ENCODE measurements at places on chromosomes 11 and 22. TPM values are rescaled to one million over a fixed set of nuclear protein-coding genes. Genes with fewer than 3 reads are reported as not detected.

- no peaks in the 10 kb centered on the region for H3K4me1 ChIP-seq
- H3K36me3 ChIP-seq, result no peaks in the 10 kb centered on the region
- no peaks in the 10 kb centered on the region for H3K27me3 ChIP-seq
- DNase-seq, result no peak
Measured at GRCh38 chr22:29183971-29184848, 21.5 kb upstream of the EMID1 start.

GRCh38 chr22:17477391-17477833, 85.9 kb upstream of the SLC25A18 start:
- H3K27ac ChIP-seq, result peak overlapping the region; percentile 54
- H3K27me3 ChIP-seq, result no peaks in the 10 kb centered on the region
- no peaks in the 10 kb centered on the region for H3K36me3 ChIP-seq
- H3K4me3 ChIP-seq, result peak overlapping the region; percentile 23

- H3K27me3 ChIP-seq, result no peaks in the 10 kb centered on the region
- no peaks in the 10 kb centered on the region for H3K36me3 ChIP-seq
- no peaks in the 10 kb centered on the region for H3K4me1 ChIP-seq
- no peak overlapping the region for H3K27ac ChIP-seq
- no peak overlapping the region for H3K4me3 ChIP-seq
- DNase-seq, result no peak
Measured at GRCh38 chr11:78838417-78838816, 263.8 kb upstream of the NARS2 start.

DNA sequence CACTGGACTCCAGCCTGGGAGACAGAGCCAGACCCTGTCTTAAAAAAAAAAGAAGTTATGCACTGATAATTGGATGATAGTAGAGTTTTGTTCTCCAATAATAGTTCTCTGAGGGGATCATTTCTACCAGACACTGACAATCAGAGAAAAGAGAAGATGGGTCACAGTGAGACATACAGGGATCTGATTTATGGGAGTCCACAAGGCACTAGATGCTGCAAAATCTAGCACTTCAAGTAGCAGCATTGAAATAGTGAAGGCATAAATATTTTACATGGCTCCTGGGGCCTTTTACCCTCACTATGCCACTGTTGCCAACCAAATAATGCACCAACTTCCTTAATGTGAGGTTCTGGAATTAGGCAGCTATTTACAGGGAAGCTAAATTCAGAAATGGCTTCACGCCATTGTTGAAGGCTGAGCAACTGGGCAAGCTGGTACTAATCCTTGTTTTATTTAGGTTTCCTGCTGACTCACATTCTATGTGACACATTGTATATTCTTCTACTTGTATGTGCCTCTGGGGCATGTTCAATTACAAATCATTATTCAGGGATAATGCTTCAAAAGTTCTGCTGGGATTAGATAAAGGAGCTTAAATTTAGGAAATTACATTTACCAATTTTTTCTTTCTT, 38.2 kb upstream of the ABTB2 start:
- no peaks in the 10 kb centered on the region for H3K27me3 ChIP-seq
- no peak overlapping the region for H3K27ac ChIP-seq
- no peak for DNase-seq
- H3K4me1 ChIP-seq, result no peaks in the 10 kb centered on the region

- H3K4me3 ChIP-seq, result no peak overlapping the region
- no peak overlapping the region for H3K27ac ChIP-seq
- no peaks in the 10 kb centered on the region for H3K4me1 ChIP-seq
- no peak for DNase-seq
Measured at GRCh38 chr11:112620621-112621394, 340.4 kb upstream of the NCAM1 start.

DNA sequence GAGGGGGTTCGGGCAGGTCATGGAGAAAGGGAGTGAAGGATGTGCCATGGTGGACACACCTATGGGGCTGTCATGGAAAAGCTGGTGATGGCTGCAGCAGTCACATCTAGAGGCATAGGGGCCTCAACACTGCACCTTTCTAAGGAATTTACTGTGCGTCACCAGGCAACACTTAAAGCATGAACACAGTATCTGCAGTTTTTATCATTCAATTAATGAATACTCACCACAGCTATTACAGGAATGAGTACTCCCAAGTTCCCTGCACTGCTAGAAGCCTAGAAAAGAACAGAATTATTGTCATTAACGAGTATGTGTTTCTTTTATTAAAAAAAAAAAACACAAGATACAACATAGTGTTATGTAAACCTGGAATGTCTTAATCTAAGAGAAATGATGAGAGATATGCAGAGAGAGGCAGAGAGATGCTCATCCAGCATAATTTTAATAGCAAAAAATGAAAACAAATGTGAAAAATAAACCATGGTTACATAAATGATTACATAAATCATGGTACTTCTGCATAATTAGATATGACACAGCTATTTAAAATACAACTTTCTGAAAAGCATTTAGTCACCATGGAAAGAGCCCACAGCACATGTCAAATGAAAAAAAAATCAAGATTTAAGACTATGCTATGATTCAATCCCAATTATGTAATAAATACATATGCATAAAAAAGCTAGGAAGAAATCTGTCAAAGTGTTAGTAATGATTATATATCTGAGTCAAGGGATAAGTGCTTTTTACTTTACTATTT, 19.2 kb downstream of the SERPIND1 start:
- DNase-seq, result no peak
- H3K27ac ChIP-seq, result no peak overlapping the region
- H3K4me3 ChIP-seq, result no peak overlapping the region
- H3K4me1 ChIP-seq, result no peaks in the 10 kb centered on the region

DNA sequence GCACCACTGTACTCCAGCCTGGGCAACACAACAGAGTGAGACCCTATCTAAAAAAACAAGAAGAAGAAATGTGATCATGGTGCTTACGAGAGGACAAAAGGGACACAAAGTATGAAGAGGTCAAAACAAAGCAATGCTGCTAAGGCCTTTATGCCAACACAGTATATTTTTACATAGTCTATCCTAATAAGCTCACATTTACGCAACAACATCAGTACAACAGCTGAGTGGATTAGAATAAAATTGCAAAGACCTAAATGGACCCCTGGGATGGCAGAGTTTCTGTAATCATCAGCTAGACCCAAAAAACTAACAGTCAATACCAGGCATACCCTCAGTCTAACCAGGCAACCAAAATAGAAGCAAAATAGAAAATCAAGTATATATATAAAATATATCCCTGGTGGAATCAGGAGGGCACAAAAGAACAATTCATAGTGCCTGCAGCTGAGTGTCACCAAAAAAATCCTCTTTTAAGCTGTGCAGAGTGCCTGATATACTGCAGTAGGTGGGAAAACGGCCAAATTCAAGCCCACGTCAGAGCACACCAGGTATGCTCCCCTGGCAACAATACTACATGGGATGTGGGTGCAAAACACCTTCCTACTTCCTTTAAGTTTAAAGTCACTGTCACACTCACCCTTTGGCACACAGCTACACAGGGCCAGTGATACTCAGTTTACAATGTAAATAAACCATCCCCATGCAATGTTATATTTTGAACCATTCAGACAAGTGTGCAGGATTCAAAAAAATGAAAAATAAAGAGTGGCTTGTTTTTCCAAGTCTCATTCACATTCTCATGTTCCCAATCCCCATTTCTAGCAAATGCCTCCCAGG, 57.8 kb downstream of the RBFOX2 start:
- H3K4me3 ChIP-seq, result no peak overlapping the region
- H3K4me1 ChIP-seq, result no peaks in the 10 kb centered on the region
- H3K27ac ChIP-seq, result peak overlapping the region; percentile 32

DNA sequence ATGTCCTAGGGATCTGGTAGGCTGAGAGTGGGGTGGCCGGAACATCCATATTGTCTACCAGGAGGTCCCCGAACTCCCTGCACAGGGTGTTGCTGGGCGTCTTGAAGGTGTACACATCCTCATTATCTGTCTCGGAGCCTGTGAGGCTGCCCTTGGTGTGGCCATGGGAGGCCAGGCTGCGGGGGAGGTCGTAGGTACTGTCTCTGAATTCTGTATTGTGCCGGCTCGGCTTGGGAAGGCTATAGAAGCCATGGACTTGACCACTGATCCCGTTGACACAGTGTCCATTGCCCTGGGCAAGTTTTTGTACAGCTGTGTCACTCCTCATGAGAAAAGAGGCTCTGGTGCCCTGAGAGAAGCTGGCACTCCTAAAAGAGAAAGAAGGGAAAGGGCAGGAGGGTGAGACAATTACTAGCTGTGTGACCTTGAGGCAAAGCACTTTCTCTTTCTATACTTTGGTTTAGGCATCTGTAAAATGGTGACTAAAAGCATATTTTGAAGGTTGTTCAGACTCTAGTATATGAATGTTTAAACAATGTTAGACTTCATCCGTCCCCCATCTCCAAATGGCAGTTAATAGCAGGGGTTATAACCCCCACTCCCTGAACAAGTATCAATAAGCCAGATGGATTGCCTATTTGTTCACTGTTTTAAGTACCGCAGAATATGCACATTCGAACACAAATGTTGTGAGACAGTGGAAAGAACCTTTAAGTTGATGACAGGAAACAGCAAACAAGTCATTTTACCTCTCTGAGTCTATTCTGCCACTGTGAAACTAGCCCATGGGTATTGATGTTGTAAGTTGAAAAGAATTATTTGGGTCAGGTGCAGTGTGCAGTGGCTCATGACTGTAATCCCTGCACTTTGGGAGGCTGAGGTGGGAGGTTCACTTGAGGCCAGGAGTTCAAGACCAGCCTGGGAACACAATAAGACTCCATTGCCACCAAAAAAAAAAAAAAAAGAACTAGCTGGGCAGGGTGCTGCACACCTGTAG, 38.3 kb downstream of the USP35 start:
- H3K27me3 ChIP-seq, result no peaks in the 10 kb centered on the region
- no peak overlapping the region for H3K27ac ChIP-seq
- H3K4me1 ChIP-seq, result peaks cover 20% of the 10 kb centered on the region
- peaks cover 41% of the 10 kb centered on the region for H3K36me3 ChIP-seq
- no peak overlapping the region for H3K4me3 ChIP-seq

DNA sequence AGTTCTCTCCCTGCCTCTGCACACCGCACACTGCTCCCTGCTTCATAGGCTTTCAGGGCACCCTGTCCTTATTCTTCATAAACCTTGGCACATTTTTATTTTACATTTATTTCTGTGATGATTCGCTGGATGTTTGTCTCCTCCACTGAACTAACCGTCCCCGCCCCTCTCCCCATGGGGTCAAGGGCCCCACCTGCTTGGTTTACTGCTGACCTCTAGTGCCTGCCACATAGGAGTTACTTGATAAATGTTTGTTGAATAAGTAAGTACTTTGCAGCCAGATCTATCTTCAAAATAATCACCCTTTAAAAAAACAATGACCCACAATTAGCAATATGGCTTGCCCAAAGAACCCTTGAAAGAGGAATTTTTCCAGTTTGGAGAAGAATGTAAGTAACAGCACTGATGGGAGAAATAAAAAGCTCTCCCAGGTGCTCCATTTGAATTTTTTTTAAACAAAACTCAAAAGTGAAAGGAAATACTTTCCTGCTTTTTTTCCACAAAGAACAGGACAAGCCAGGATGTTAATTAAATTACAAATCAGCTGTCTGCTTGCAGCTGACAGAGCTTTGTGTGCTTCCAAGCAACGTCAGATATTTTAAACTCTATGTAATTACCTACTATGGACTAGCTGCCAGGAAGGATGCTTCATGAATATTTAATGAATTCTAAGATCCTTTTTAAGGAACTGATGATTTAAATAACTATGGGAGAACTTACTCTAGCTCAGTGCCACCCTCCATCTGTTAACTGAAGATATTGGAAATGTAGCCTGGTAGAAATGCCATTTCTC, 1083.6 kb downstream of the DLG2 start:
- no peaks in the 10 kb centered on the region for H3K36me3 ChIP-seq
- H3K4me1 ChIP-seq, result no peaks in the 10 kb centered on the region
- no peak overlapping the region for H3K4me3 ChIP-seq
- no peak for DNase-seq

DNA sequence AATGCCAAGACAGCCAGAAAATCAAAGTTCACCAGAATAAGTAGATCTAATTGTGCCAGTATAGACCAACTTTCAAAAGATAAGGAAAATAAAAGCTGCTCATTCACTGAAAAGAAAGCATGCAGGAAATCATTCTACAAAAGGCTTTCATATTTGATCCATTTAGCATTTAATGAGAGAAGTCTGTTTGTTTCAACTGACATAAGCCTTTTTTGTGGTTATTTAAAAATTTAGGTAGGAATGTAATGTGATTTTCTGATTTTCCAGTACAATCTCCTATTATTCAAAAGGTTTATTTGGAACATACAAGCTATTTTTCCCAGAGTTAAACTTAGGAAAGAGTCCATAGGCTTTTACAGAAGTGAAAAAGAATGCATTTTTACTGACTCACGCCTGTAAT, 92.7 kb downstream of the SBF2 start:
- H3K27ac ChIP-seq, result no peak overlapping the region
- no peaks in the 10 kb centered on the region for H3K27me3 ChIP-seq
- no peak overlapping the region for H3K4me3 ChIP-seq

DNA sequence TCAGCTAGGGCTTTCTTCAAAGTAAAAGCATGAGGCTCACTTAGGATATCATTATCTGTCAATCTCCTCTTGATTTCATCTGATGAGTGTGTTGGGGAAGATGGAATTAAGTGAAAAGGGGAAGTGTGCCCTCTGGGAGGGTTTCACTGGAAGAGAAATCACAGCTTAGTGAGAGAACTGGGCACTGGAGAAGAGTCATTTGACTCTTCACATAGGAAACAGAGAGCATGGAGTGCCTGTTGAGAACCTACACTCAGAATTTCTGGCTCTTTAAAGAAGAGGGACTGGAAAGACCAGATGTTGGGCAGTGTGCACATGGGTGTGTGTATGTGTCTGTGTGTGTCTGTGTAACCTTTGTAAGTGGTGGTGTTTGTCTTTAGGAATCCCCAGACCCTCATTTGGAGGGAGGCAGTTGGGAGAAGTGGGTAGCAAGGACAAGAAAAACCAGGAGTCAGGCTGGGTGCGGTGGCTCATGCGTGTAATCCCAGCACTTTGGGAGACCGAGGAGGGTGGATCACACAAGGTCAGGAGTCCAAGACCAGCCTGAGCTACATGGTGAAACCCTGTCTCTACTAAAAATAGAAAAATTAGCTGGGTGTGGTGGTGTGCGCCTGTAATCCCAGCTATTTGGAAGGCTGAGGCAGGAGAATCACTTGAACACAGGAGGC, 10.0 kb downstream of the STX3 start:
- DNase-seq, result no peak
- H3K4me3 ChIP-seq, result no peak overlapping the region
- H3K27ac ChIP-seq, result no peak overlapping the region
- no peaks in the 10 kb centered on the region for H3K36me3 ChIP-seq
- peaks cover 2% of the 10 kb centered on the region for H3K4me1 ChIP-seq
- no peaks in the 10 kb centered on the region for H3K27me3 ChIP-seq

- H3K4me3 ChIP-seq, result no peak overlapping the region
- peaks cover 2% of the 10 kb centered on the region for H3K4me1 ChIP-seq
- no peaks in the 10 kb centered on the region for H3K27me3 ChIP-seq
- no peak for DNase-seq
Measured at GRCh38 chr11:64753380-64754123, 6.2 kb downstream of the PYGM start.

- peaks cover 19% of the 10 kb centered on the region for H3K4me1 ChIP-seq
- no peaks in the 10 kb centered on the region for H3K27me3 ChIP-seq
- H3K36me3 ChIP-seq, result no peaks in the 10 kb centered on the region
- peak overlapping the region; percentile 67 for H3K27ac ChIP-seq
Measured at GRCh38 chr22:18034076-18034475, 9.7 kb upstream of the MICAL3 start.

The P2RY2 gene
- 9.5 TPM for total RNA-seq

The PAAF1 gene
- total RNA-seq, result 10.2 TPM

The ARFGAP3 gene
- total RNA-seq, result 27.4 TPM

The RIMBP3B gene
- 0.08 TPM for total RNA-seq

The GUCY1A2 gene
- total RNA-seq, result 7.2 TPM

The MPZL3 gene
- total RNA-seq, result 2.0 TPM

The YIF1A gene
- 68.1 TPM for total RNA-seq
